ENCODE measurements at places on chromosomes 1 and 21. TPM values are rescaled to one million over a fixed set of nuclear protein-coding genes. Genes with fewer than 3 reads are reported as not detected.

HCN3 gene
- total RNA-seq: 1.3 TPM

DNA sequence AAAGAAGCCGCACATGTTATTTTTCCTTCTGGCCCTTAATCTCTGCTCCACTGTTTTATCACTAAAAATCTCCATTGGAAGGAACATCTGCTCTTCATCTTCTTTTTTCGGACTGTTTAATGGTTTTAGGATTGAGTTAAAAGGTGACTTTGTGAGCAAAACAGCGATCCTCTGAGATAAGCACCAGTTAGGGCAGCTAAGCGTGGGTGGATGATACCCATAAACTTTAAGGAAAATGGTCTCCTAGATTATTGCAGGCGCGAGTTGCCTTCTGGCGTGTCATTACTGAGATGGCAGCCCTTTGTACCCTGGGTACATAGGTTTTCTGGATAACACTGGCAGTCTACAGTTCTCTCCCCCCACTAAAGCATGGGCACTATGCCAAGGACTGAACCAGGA is 44.0 kb upstream of the HMGB4 start:
- no peaks in the 10 kb centered on the region for H3K27me3 ChIP-seq
- no peak for DNase-seq
- H3K4me1 ChIP-seq: no peaks in the 10 kb centered on the region

PADI3 gene
- total RNA-seq: not detected

DNA sequence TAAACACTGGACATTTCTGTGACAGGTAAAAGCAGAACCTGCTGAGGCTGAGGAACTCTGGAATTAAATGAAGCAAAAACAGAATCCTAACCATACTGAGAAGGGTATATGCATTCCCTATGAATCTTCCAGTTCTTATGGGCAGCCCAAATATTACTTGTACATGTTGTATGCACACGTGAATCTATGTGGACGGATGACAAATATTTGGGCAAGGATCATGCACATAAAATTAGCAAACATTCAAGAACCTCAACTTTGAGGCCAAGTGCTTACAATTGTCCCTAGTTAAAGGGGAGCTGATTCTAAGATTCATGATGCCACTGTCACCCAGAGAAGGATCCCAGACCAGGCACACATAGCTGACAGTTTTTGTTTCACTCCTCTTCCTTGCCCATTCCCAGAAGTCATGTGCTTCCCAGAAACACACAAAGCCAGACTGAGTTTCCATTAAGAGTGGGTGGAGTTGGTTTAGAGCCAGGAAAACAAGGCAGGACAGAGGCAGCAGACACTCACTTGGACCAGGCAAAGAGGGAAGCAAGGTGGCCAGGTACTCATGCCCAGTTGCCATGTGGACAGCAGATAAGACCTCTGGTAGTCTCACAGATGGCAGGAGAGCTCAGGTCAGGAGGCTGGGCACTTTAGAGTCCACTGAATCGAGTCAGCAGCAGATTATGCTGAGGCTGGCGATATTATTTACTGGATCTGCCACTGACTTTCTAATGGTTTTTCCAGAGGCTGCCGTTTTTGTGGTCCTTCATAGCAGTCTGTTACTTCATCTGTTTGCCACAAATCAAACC is 25.6 kb downstream of the AK2 start:
- peak; percentile 89 for DNase-seq
- H3K4me1 ChIP-seq: peaks cover 72% of the 10 kb centered on the region
- H3K27ac ChIP-seq: peak overlapping the region; percentile 56
- no peaks in the 10 kb centered on the region for H3K27me3 ChIP-seq
- H3K4me3 ChIP-seq: no peak overlapping the region
- no peaks in the 10 kb centered on the region for H3K36me3 ChIP-seq

DNA sequence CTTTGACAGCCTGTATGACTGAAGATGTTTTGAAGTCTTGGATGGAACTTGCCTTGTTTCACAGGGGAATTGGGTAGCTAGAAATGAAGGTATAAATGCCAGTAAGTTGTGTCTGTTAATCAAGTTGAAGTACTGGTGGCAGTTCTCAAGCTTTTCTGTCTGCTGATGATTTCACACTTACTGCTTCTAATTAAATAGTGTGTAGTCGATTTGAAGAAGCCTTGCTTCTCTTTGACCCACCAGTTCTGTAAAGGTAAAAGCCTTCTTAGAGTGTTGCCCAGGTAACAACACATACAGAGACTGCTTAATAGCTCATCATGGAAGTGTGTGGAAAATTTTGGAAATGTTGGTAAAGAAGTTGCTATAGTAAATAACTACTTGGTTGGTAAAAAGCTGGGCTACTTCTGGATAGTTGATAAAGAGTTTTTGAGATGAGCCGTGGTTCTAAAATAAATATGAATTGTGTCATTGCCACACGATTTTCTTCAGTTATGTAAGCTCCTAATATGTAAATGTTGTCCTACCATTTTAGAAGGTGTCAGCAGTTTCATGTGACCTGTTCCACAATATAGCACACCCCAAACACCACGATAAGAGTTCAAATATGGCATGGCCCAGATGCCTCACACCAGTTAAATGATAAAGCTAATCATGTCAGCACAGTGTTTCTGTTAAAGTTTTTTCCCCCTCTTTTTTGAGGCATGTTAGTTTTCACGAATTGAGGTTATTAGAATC is 7.4 kb downstream of the RABGAP1L start:
- peaks cover 6% of the 10 kb centered on the region for H3K4me1 ChIP-seq
- no peaks in the 10 kb centered on the region for H3K36me3 ChIP-seq
- no peak for DNase-seq

ARHGEF10L gene
- total RNA-seq: 93.1 TPM

DNA sequence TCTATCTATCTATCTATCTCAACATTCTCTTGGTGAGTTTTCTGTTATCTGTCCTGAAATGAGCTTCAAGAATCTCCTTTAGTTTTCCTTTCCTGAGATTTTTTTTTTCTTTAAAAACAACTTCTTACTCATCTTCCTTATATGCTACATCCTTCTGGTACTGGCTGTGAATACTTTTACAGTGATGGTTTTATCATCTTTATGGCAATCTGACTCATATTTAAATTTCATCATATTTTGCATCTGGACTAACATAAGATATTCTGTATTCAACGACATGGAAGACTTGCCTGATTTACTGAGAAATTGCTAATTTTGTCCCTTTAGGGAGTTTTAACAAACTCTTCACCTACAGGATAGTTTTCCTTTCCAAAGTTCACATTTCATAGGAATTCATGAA is 33.0 kb downstream of the PDE4B start:
- DNase-seq: no peak
- no peaks in the 10 kb centered on the region for H3K27me3 ChIP-seq
- H3K36me3 ChIP-seq: no peaks in the 10 kb centered on the region
- H3K27ac ChIP-seq: no peak overlapping the region
- H3K4me3 ChIP-seq: no peak overlapping the region
- H3K4me1 ChIP-seq: no peaks in the 10 kb centered on the region

- H3K4me3 ChIP-seq: no peak overlapping the region
- H3K36me3 ChIP-seq: peaks cover 1% of the 10 kb centered on the region
- H3K27me3 ChIP-seq: no peaks in the 10 kb centered on the region
- H3K4me1 ChIP-seq: no peaks in the 10 kb centered on the region
Measured at GRCh38 chr1:39554277-39554676, 22.3 kb downstream of the PABPC4 start.

CFHR1 gene
- not detected for total RNA-seq

GRCh38 chr1:115809076-115809475 is 31.9 kb downstream of the NHLH2 start:
- no peak overlapping the region for H3K4me3 ChIP-seq
- no peak for DNase-seq
- no peaks in the 10 kb centered on the region for H3K36me3 ChIP-seq
- no peaks in the 10 kb centered on the region for H3K27me3 ChIP-seq
- peaks cover 23% of the 10 kb centered on the region for H3K4me1 ChIP-seq

DNA sequence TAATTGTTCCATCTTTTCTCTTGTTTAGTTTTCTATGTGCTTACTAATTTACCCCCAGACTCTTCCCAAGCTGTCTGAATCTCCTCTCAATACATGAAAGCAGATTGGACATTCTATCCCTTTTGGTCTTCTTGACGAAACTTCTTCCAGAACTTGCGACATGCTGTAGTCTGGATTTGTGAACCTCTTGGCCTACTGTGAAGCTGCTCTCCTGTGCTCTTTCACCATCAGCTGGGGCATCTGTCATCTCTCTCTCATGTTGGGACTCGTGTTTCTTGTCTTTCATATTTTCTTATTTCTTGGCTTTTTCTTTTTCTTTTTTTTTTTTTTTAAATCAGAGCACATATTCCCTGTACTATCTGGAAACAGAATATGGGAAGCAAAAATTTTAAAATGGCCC is 6.8 kb downstream of the CPT2 start:
- H3K27me3 ChIP-seq: no peaks in the 10 kb centered on the region

DNA sequence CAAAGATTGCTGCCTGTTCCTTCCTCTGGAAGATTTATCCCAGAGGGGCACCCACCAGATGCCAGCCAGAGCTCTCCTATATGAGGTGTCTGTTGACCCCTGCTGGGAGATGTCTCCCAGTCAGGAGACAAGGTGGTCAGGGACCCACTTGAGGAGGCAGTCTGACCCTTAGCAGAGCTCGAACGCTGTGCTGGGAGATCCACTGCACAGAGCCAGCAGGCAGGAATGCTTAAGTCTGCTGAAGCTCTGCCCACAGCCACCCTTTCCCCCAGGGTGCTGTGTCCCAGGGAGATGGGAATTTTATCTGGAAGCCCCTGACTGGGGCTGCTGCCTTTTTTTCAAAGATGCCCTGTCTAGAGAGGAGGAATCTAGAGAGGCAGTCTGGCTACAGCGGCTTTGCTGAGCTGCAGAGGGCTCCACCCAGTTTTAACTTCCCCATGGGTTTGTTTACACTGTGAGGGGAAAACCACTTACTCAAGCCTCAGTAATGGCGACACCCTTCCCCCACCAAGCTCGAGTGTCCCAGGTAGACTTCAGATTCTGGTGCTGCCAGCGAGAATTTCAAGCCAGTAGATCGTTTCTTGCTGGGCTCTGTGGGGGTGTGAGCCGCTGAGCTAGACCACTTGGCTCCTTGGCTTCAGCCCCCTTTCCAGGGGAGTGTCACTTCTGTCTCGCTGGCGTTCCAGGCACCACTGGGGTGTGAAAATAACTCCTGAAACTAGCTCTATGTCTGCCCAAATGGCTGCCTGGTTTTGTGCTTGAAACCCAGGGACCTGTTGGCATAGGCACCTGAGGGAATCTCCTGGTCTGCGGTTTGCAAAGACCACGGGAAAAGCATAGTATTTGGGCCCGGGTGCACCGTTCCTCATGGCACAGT is 51.1 kb upstream of the PDC start:
- no peaks in the 10 kb centered on the region for H3K4me1 ChIP-seq
- no peak overlapping the region for H3K27ac ChIP-seq
- DNase-seq: no peak
- H3K4me3 ChIP-seq: no peak overlapping the region

GRCh38 chr1:156251527-156251926 is 3.7 kb upstream of the PAQR6 start:
- H3K36me3 ChIP-seq: peaks cover 37% of the 10 kb centered on the region
- H3K4me3 ChIP-seq: no peak overlapping the region
- H3K27ac ChIP-seq: no peak overlapping the region
- H3K4me1 ChIP-seq: peaks cover 15% of the 10 kb centered on the region
